ENCODE measurements at places on chromosomes 5 and 9. TPM values are rescaled to one million over a fixed set of nuclear protein-coding genes. Genes with fewer than 3 reads are reported as not detected.

DNA sequence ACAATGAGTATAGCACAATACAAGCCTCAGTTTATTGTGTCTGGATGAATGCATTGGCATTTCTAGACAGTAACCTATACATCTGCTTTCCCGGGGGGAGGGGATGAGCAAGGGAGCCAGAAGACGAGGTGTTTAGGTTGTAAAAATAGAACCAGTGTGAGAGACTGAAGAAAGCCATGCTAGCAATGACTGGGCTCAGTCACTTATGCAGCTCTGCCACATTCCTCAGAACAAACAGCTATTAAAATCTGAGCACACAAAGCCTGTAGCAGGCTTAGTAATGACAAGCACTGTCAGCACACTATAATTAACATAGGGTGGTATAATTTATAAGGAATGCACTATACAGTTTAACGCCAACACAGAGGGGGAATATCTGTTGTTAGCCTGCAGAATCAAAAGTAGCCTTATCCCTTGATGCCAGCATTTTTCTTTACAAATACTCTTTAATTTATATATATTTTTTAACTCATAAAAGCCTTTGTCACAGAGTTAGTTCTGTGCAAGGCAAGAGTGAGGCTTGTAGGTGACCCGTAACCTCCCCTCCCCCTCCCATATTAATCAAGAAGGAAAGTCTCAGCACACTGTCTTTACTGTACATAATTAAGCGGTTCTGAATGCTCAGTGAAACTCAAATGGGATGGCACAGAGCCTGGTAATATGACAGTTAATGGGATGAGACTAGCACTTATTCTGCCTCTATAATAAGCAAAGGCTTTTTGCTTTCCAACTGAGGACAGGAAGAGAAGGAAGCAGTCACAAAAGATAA, 295.4 kb downstream of the CSNK1G3 start:
- H3K27me3 ChIP-seq = no peaks in the 10 kb centered on the region
- H3K27ac ChIP-seq = no peak overlapping the region
- H3K4me1 ChIP-seq = peaks cover 3% of the 10 kb centered on the region

DNA sequence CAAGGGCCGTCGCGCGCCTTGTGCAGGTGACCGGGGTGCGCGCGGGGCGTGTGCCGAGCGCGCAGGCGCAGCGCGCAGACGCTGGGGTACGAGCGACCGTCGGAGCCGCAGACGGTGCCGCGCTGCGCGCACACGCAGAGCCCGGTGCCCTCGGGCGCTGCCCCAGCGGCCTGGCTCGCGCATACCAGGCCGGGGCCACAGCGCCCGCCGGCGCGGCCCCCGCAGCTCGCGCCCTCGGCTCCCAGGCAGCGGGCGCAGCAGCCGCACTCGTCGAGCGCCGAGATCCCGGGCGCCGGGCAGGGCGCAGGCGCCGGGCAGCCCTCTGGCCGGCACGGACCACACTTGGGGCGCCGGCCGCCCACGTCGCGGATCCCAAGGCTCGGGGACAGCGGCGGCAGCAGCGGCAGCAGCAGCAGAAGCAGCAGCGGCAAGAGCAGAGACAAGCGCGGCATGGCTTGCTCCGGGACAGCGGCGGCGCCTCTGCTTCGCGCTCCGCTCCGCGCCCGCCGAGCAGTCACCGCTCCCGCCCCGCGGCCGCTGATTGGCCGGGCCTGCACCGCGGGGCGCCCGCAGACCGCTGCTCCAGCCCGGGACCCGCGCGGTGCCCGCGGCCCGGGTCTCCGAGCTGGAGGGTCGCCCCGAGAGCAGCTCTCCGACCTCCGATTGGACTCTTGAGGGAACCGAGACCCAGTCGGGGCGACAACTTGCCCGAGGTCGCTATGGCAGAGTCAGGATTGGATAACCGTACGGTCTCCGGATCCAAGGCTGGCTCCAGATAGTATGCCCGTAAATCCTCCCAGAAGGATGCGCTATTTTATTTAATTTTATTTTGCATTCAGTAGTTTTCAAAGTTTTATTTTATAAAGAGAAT, at the start of gene IGFBPL1:
Gene IGFBPL1, minus strand, starts transcription at position 482 of the 871 bp plus-strand sequence. Its CDS starts 30 bp downstream, at position 452.
- H3K4me1 ChIP-seq = peaks cover 6% of the 10 kb centered on the region
- H3K27ac ChIP-seq = no peak within 1 kb of the TSS
- peaks cover 23% of the 10 kb centered on the region for H3K27me3 ChIP-seq

DNA sequence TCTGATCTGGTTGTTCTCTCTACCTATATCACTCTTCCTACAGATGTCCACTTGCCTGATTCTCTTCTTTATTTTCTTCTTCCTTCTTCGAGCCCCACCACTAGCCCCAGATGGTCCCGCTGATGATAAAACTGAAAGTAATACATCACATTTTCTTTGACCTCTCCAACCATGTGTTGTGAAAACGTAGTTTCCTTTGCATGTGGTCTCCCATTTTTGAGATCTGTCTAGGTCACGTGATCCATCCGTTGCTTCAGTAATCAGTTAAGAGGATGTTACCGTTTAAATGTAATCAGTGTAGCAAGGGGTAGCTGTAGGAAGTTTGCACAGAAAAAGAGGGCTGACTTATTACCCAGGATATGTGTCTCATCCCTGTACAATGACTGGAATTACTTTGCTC, 426.3 kb upstream of the TLE4 start:
- H3K4me1 ChIP-seq = no peaks in the 10 kb centered on the region
- no peak overlapping the region for H3K4me3 ChIP-seq
- no peak overlapping the region for H3K27ac ChIP-seq
- H3K27me3 ChIP-seq = no peaks in the 10 kb centered on the region
- no peaks in the 10 kb centered on the region for H3K36me3 ChIP-seq

DNA sequence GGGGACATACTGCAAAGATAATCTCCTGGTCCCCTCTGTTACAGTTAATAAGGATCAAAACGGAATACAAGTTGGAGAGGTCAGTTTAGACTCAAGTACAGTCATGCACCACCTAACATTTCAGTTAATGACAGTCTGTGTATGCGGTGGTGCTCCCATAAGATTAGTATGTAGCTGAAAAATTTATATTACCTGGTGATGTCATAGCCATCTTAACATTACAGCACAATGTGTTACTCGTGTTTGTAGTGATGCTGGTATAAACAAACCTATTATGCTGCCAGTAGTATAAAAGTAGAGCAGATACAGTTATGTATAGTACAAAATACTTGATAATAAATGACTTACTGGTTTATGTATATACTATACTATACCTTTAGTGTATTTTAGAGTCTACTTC, 207.9 kb downstream of the GDNF start:
- no peak for DNase-seq
- no peaks in the 10 kb centered on the region for H3K36me3 ChIP-seq
- H3K4me1 ChIP-seq = no peaks in the 10 kb centered on the region
- no peak overlapping the region for H3K27ac ChIP-seq
- no peaks in the 10 kb centered on the region for H3K27me3 ChIP-seq

- no peak overlapping the region for H3K4me3 ChIP-seq
- H3K4me1 ChIP-seq = no peaks in the 10 kb centered on the region
- peaks cover 46% of the 10 kb centered on the region for H3K27me3 ChIP-seq
- no peak for DNase-seq
- H3K27ac ChIP-seq = no peak overlapping the region
Observed at GRCh38 chr5:1934056-1934394, 51.3 kb upstream of the IRX4 start.

DNA sequence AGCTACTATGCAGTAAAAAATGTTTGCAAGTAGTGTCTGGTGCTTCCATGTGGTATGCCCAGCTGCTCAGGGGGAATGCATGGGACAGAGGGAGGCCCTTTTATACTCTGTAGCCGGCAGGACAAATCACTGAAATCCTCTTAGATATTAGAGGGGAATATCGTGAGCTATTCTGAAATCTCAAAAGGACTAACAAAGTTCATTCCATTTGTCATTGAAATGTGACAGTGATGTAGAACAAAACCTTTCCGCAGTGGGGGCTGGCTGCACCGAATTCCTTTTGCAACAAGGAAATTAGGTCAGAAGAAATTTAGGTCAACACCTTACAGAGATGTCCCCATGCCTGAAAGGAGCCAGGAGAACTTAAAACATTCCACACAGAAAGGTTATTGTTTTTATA, 72.4 kb upstream of the MEF2C start:
- no peaks in the 10 kb centered on the region for H3K36me3 ChIP-seq
- H3K27me3 ChIP-seq = no peaks in the 10 kb centered on the region
- no peak for DNase-seq
- no peaks in the 10 kb centered on the region for H3K4me1 ChIP-seq
- no peak overlapping the region for H3K4me3 ChIP-seq

- H3K27ac ChIP-seq = no peak overlapping the region
- no peak overlapping the region for H3K4me3 ChIP-seq
- H3K27me3 ChIP-seq = no peaks in the 10 kb centered on the region
- H3K4me1 ChIP-seq = no peaks in the 10 kb centered on the region
- DNase-seq = no peak
Observed at GRCh38 chr9:119961774-119962424, 592.7 kb upstream of the BRINP1 start.

DNA sequence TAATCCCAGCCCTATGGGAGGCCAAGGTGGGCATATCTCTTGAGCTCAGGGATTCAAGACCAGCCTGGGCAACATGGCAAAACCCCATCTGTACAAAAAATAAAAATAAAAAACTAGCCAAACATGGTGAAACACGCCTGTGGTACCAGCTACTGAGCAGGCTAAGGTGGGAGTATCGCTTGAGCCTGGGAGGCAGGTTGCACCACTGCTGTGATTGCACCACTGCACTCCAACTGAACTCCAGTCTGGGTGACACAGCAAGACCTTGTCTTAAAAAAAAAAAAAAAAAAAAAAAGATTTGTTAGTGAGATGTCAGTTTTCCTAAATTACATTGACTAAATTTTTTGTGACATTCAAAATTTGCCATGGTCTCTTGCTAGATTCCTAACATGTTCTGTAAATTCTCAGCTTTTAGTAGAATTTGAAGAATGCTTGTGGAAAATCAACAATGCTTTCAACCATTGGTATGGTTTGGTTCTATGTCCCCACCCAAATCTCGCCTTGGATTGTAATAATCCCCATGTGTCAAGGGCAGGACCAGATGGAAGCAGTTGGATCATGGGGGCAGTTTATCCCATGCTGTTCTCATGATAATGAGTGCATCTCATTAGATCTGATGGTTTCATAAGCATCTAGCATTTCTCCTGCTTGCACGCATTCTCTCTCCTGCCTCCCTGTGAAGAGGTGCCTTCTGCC, 236.1 kb downstream of the ARRDC3 start:
- no peak overlapping the region for H3K4me3 ChIP-seq
- peak; percentile 81 for DNase-seq
- H3K4me1 ChIP-seq = no peaks in the 10 kb centered on the region

ACTBL2 gene
- total RNA-seq = not detected

GFPT2 gene
- total RNA-seq = 4.7 TPM

BTNL9 gene
- total RNA-seq = 123 TPM
